A673 (cell line): ENCODE measurements at places on chromosomes 4 and X. TPM values are rescaled to one million over a fixed set of nuclear protein-coding genes. Genes with fewer than 3 reads are reported as not detected.
A peak's percentile ranks its signal among the peaks of the same experiment; 100 is the strongest.

The KLF3 gene
- 36.1 and 38.4 TPM in 2 replicates for total RNA-seq

The NDNF gene
- total RNA-seq, result 10.6 and 12.1 TPM in 2 replicates

The MAP7D2 gene
- total RNA-seq, result 0.83 and 1.2 TPM in 2 replicates

The TNMD gene
- total RNA-seq, result not detected in 2 replicates

The PWWP3B gene
- total RNA-seq, result not detected in 2 replicates

The UCHL1 gene
- 908 and 959 TPM in 2 replicates for total RNA-seq

GRCh38 chr4:90198086-90198847 lies 71.1 kb downstream of the CCSER1 start:
- DNase-seq, result peak; percentile 1

- no peak for DNase-seq
These were observed 15.7 kb downstream of the LNX1 start for GRCh38 chr4:53575552-53575951.

- DNase-seq, result no peak
These were observed 189.6 kb upstream of the LNX1 start for GRCh38 chr4:53780736-53781400.

GRCh38 chr4:25993395-25994185 lies 79.6 kb downstream of the SMIM20 start:
- DNase-seq, result peak; percentile 54

DNA sequence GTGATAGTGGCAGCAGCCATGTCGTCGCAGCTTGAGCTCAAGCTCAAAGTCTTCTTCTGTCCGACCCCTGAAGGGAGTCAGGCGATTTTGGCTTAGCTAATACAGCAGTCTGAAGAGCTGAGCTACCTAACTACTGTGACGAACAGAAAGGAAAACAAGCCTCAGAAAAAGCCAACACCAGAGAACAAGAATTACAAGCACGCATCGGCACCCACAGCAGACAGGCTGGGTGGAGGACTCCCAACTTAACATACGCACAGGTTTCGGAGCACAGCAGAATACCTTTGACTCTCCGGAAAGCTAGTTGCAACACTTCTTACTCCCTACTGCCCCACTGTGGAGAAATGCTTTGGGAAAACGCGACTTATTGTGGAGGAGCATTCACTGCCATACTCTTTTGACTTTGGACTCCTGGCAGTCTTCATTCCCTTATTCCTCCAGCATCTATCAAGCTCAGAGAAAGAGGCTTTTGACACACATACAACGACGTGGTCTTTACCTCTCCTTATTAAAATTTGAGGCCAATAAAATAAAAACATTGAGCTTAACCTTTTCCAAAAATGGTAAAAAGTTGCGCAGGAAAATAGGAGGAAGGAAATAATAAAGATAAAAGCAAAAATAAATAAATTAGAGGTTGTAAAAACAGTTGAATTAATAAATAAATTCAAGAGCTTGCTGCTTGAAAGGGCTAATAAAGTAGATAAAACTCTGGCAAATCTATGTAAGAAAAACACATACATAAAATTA lies 41.3 kb upstream of the GPC3 start:
- DNase-seq, result peak; percentile 62

DNA sequence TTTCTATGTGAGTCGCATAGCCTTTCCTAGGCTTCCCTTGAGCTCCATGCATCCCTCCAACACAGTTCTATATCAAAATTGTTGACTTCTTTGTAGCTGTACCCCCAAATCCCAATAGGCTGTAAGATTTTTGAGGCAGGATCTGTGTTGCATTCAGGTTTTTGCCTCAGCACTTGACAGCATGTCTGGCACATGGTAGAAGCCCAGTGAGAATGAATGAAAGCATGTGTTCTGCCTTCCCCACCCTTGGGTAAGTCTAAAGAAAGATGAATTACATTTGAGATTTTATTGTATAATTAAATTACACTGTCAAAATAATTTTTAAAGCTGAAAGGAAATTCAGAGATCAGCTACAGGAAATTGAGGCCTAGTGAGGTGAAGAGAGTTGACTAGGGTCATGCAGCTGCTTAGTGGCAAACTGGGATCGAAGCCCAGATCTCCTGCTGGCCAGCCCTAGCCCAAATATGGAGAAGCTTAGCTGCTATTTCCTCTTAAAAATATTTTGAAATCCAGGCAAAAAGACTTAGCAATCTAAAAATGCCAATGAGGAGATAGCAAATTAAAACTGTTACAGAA lies 122.5 kb downstream of the SPATA18 start:
- DNase-seq, result peak; percentile 77

- DNase-seq, result no peak
These were observed 32.3 kb downstream of the GAB3 start for GRCh38 chrX:154718616-154719015.

- DNase-seq, result no peak
These were observed 49.5 kb downstream of the CLCN4 start for GRCh38 chrX:10206317-10206716.

DNA sequence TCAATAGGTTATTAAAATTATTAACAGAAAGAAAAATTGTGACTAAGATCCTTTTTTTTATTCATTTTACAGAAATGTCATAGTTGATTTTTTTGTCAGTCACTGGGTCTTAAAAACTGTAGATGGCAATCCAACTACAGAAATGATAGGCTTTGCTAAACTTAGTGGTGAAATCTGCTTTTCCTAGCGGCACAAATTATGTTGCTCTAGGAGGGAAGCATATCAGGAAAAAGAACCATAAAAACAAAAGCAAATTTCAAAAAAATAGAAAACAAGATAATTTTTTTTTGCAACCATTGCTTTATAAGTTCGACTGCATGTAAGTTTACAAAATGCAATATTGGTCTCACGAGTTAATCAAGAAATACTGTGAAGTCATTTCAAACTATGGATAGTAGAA lies 443.5 kb upstream of the IGFBP7 start:
- no peak for DNase-seq

GRCh38 chr4:56134266-56134665 lies 185.5 kb downstream of the CEP135 start:
- peak; percentile 52 for DNase-seq

GRCh38 chr4:6608758-6609414 lies 31.6 kb upstream of the MRFAP1 start:
- no peak for DNase-seq

DNA sequence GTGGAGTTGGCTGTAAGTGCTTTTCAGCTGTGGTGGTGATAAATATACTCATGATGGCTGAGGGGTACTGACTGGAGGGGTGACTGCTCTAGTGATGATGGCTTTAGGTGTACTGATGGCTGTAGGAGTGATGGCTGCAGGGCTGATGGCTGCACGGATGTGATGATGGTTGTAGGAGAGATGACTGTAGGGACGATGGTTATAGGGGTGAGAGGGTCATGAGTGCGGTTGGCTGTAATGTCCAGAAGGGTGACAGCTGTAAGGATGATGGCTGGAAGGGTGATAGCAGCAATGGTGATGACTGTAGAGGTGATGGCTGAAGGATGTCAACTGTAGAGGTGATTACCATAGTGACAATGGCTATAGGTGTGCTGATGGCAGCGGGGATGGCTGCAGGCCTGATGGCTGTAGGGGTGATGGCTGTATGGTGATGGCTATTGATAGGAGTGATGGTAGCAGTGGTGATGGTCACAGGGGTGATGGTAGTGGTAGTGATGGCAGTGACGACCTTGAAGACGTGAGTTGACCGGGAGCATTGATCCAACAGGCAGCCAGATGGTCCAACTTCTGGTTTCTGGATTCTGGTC lies 570 bp upstream of the SASH3 start:
- DNase-seq, result no peak
